GM12878 (cell line): ENCODE measurements at places on chromosomes 11 and 22.

GRCh38 chr11:60589611-60590010 lies 74.4 kb downstream of the MS4A13 start:
- DNase-seq, result no peak

- DNase-seq, result no peak
Measured at GRCh38 chr11:127789927-127790326, 789.4 kb upstream of the KIRREL3 start.

DNA sequence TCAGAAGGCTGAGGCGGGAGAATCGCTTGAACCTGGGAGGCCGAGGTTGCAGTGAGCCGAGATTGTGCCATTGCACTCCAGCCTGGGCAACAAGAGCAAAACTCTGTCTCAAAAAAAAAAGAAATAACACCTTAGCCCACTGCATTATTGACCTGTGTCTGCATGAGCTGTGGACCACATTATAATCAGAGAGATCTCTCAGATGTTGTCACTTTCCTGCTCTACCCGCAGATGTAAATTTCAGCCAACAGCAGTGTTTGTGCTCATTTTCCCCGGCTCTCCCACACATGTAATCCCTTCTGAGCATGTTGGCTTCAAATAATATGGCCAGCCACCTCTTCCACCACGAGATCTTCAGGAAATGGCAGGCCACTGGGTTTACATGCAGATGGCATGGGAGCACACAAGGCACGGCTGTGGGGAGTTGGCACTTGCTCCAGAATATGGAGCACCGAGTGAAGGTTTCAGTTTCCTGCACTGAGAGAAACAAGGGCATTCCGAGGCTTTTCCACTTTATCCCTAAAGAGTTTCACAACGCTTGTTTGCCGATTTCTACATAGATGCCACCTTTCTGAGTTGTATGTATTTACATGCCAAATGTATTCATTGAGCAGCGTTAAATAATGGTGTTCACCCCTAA lies 19.7 kb downstream of the CDPF1 start:
- DNase-seq, result no peak

- DNase-seq, result no peak
Measured at GRCh38 chr11:134120143-134120850, 51.4 kb downstream of the JAM3 start.

DNA sequence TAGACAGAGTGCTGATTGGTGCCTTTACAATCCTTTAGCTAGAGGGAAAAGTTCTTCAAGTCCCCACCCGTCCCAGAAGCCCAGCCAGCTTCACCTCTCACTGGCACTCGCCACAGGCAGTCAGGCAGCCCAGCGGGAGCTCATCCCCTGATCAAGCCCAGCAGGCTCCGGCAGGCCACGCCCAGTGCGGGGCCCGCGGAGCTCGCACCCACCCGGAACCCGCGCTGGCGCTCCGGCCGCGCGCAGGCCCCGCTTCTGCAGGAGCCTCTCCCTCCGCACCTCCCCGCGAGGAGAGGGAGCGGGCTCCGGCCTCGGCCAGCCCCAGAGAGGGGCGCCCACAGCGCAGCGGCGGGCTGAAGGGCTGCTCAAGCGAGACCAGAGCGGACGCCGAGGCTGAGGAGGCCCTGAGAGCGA lies 202.4 kb upstream of the PDGFD start:
- DNase-seq, result no peak

GRCh38 chr22:46682011-46682731 lies 55.9 kb downstream of the CERK start:
- no peak for DNase-seq

DNA sequence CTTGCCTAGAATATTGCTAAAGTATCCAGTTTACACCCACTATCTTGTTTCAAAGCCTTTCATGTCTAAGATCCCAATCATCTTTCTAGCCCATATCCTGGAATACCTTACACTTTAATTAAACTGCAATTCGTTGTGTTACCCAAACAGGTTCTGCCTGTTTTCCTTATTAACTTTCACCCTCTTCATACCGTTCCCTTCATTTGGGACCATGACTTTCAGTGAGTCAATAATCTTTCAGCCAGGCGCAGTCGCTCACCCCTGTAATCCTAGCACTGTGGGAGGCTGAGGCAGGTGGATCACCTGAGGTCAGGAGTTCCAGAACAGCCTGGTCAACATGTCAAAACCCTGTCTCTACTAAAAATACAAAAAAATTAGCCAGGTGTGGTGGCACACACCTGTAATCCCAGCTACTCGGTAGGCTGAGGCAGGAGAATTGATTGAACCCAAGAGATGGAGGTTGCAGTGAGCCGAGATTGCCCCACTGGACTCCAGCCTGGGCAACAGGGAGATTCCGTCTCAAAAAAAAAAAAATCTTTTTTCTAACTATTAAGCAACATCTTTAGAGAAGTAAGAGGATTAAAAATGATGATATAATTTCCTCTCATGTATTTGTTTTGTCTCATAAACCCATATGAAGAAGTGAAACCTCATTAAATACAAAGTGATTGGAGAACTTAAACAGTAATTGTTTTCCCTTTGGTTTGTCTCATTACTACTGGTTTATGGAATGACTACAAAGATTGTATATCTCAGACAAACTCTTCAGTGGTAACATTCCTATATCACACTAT lies 20.7 kb downstream of the DMC1 start:
- no peak for DNase-seq

GRCh38 chr11:95453616-95454171 lies 222.7 kb upstream of the SESN3 start:
- DNase-seq, result no peak

DNA sequence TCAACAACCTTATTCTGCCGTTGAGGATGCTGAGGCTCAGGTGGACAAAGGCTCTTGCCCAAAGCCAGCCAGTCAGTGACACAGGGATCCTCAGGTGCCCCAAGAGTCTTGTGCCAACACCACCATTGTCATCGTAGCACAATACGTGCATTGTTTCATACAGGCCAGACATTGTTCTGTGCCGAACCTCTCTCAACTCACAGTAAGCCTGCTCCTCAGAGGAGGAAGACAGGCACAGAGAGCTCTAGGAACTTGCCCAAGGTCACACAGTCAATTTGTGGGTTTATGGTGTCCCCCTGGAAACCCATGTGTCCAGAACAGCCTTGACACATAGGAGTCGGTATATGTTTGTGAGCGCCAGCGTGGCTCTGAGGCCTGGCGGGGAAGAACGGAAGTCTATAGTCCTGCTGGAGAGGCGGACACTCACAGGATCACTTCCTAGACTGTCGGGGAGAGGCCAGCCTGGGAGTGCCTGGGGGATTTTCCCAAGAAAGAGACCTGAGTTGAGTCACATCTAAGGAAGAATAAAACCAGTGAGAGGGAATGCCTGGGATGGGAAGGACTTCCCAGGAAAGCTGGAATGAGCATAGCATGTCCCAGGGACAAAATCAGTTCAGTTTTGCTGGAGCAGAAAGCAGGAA lies 20.2 kb downstream of the LIF start:
- DNase-seq, result no peak

GRCh38 chr11:132006884-132007580 lies 636.6 kb downstream of the NTM start:
- DNase-seq, result no peak

- no peak for DNase-seq
Measured at GRCh38 chr11:86117001-86117711, 48.3 kb upstream of the PICALM start.

DNA sequence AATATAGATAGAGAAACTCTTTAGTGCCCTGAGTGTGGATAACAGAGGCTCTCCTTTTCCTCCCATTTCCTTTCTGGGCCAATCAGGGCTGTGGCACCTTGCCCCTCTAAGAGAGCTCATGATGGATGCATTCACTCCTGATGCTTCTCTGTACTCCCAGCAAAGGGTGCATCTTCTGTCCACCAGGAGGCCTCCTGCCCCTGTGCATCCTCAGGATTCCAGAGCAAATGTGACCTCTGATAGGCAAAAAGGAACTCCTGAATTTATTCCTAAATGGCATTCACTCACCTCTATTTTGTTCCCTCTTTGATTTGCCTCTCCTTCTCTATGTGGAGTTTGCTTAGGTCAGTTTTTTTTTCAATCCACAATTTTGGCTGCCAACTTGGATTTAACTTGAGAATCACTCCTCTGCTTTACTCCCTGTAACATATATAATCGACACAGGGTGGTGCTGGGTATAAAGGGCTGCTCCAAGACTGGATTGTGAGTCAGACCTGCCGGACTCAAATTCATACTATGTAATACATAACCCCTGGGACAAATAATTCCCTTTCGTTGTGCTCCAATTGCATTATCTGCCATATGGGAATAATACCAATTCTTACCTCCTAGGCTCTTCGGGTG lies 1.1 kb upstream of the MRGPRX4 start:
- DNase-seq, result no peak

- no peak for DNase-seq
Measured at GRCh38 chr22:36871669-36872081, 10.9 kb downstream of the NCF4 start.
